Stimulated activated CD4-positive, alpha-beta T cell treated with anti-CD3 and anti-CD28 coated beads, Interleukin-15, amount 100 ng/mL, for 48 hours (primary cell): ENCODE measurements at places on chromosomes 3 and 15.

DNA sequence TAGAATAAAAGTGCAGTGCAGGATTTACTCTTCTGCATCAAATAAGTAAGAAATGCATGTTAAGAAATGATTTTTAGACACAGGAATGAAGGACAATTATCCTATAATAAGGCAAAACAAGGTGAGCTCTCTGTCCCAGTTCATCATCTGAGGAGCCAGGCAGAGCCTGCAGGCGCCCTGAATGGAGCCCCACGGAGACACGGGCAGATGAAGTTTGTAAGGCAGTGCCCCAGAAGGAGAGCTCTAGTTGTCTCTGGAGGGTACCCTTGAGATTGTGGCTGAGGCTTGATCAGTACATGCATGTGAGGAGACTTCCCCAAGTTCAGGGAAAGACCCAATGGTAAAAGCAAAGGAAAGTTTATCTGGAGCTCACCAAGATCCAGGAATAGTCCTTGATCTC lies 50.3 kb downstream of the ATP10A start:
- DNase-seq, result no peak

GRCh38 chr3:40713306-40713705 lies 188.5 kb downstream of the ZNF621 start:
- DNase-seq, result no peak

- no peak for DNase-seq
These were observed 198.7 kb downstream of the NTRK3 start for GRCh38 chr15:88057836-88058235.

DNA sequence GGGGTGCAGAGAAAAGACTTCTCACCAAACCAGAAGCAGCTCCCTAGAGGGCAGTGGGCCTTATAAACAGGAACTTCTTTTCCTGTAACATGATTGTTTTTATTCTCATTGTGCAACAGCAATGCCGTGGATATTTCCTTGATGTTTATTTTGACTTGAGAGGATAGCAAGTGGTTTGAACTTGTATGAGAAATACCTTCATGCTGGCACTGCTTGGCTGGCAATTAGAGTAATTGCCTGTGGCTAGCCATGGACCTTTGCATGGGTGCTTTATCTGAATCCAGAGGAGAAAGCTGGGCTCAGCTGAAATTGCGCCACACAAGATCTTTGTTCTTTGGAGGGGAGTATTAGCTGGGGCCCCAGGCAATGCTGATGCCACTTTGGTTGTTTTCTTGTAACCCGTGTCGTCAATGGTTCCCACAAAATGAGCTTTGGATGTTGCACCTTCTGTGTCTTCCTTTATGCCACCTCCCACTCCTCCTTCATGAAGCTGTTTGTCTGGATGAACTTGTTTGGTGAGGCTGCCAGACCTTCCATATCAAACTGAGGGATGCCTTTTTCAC lies 37.9 kb downstream of the CMTM8 start:
- no peak for DNase-seq

DNA sequence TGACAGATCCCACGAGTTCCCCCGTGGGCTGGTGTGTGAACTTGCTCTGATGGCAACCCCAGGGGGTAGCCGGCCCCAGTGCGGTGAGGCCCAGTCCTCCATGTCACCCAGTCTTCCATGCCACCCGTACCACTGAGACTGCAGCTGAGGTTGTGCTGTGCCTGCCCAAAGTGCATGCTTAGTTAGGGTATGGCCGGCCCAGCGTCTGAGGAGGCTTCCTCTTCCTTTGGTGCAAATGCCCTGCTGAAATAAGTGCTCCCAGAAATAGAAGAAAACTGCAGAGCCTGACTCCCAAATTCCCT lies 31.5 kb downstream of the MGLL start:
- DNase-seq, result no peak

GRCh38 chr3:104349836-104350235 lies 1016.9 kb upstream of the ALCAM start:
- no peak for DNase-seq

DNA sequence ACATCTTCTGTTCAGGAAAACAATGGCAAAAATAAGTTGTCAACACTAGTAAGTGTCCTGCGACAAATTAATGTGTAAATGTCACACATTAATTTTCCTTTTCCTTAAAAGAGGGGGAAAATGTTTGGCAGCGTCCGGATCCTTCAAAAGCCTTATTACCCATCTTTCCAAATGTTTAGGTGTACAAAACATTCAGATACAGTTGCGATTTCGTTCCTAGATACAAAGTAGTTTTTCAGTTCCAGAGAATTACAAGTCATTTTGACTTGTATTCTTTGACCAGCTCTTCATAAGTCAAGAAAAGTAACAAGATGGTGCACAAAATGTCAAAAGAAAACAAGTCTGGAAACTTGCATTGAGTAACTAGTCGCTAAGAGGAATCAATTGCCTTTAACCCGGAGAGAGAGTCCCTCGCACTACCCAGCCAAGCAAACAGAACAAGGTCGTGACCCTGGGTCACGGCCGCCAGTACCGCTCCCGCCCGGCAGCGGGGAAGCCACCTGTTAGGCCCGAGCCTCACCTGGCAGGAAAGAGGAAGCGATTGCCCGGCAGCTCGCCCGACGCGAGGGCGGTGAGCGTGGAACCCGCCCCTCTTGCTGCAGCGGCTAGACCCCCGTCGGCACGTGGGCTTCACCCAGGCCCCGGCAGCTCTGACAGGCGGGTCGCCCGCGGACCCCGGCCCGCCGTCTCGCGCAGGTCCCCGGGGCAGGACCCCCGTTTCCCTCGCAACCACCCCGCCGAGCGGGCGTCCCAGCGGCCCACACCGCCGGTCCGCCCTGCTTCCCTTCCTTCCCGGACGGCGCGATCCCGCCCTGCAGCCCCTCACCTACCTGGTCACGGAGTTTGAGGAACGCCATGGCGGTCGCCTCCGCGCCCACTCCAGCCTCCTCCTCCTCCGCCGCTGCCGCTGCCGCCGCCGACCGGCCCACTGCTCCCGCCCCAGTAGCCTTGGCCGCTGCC lies 61.0 kb upstream of the ANKRD28 start:
- DNase-seq, result peak; percentile 56

GRCh38 chr3:46853441-46854415 lies 9.5 kb downstream of the MYL3 start:
- DNase-seq, result no peak

DNA sequence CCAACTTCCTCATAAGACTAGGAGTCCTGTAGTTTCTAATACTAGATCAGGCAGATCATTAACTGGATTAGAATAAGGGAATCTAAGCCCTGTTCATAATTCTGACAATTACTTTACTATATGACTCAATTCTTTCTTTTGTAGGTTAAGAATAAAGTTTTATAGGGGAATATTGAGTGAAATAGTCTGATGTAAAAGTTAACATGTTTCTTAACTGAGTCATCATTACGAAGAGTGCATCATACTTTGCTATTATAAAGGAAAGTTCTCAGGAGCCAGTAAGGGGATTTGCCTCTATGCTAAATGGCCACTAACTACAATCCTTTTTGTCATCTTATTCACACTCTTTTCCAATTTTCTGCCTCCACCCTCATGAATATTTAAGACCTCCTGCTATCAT lies 63.1 kb downstream of the POLQ start:
- DNase-seq, result no peak

GRCh38 chr3:139388821-139389551 lies 461 bp downstream of the COPB2 start:
- no peak for DNase-seq

DNA sequence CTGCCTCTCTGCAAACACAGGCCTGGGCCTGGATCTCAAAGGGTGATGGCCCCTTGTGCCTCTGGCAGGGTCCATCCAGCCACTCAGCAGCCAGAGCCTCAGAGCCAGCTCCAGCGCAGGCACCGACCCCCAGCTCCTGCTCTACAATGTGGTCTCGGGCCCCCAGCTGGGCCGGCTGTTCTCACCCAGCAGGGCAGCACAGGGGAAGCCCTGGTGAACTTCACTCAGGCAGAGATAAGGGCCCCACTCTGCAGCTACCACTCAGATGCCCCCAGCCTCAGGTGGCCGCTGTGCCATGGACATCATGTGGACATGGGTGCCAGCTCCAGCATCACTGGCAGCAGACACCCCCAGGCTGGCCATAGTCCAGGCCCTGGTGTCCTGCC lies 173.1 kb downstream of the TBC1D2B start:
- no peak for DNase-seq
